Caudate nucleus (tissue), 63 donors: ENCODE measurements at places on chromosomes 6 and 20.
A peak's percentile ranks its signal among the peaks of the same experiment; 100 is the strongest.

DNA sequence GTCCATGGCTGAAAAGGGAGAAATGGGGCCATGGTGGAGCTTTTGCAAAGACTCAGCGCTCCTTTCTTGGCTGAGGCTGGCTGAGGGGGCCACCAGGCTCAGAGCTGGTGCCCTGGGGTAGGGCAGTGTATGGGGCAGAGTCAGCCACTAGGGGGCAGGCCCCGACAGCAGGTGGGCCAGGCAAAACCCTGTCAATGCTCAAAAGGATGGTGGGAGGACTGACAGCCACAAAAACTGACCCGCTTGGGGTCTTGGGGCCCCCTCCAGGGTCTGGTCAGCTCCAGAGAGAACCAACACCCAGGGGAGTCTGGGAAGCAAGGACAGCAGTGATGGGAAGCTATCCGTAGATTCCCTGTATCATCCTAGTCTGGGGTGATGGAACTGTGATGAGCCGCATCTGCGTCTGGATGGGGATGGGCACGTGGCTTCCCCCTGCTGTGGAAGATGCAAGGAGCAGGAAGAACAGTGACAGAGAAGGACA lies 306.9 kb downstream of the DHX35 start:
- peak; percentile 8 for DNase-seq

DNA sequence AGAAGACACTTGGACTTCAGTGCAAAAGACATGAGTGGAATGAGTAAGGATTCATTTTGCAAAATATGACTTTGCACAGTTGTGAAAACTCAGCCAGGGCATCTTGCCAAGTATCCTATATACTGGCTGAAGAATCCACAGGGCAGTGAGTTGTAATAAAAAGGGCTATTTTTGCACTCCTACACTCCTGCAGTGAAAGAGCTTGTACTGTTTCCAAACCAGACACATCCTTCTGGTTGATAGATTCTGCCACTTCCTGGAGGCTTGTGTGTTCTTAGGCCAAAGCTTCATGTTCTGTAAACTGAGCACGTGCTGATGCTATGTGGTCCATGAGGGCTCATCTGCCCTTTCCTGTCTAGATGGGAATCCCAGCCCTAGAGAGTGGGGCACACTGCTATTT lies 34.9 kb downstream of the GMPR start:
- no peak for DNase-seq

DNA sequence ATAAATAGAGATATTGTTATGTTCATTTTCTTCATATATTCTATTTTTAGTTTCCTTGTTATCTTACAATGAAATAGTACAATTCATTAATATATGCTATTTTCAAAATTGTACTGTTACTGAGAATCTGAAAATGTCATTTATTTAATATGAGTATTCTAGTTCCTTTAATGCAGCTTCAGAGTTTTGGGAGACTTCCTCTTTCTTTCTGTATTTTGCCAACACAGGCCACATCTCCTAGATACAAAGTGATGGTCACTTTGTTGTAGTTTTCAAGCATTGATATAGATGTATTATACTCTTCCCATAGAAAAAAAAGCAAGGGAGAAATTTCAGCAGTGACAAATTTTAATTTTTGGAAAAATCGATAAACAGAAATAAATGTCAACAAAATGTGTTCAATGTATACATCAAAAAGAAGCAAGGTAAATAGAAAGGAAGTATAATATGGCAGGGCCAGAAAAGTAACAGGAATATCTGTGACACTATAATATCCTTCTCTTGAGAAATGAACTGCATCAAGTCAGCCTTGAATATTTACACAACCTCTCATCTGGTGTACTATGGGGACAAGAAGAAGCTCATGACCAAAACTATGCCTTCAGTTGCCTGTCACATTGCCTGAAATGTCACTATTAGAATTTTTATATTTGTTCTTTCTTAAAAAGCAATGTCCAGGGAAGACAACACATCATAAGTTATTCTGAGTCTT lies 396.0 kb downstream of the TBC1D32 start:
- DNase-seq: no peak

DNA sequence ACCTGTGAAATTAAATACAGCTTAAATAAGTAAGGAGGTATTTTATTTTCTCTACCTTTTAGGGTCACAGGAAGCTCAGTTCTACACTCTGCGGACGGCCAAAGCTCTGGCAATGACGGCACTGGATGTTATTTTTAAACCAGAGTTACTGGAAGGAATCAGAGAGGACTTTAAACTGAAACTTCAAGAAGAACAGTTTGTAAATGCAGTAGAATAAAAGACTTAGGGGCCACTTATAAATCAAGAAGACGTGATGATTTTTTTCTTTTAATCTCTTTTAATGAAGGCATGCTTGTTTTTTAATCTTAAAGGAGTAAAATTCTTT lies 16.2 kb downstream of the PM20D2 start:
- DNase-seq: no peak

DNA sequence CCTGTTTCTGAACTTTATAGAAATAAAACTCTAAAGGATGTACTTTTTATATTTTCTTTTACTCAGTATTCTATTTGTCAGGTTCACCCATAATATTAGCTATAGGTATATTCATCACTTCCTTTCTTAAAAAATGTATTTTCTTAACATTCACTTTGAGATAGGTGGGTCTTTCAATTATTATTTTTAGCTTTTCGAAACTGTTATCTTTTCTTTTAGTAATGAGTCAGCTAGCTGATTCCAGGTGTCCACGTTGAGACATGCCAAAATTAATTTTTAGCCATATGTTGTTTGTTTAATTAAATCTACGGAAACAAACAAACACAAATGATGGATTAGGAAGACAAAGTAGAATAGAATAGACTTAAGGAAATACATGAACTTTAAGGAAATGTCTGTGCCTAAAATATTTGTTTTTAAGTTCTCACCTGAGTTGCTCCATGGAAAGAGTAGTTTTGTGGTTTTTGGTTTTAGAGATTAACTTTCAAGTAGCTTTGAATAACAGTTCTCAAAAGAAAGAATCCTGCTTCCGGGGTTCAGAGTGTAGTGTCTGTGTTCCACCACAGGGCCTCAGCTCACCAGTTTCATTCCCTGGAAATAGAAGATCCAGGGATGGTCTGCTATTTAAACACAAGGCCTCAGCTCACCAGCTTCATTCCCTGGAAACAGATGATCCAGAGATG lies 435.0 kb downstream of the HAO1 start:
- no peak for DNase-seq

DNA sequence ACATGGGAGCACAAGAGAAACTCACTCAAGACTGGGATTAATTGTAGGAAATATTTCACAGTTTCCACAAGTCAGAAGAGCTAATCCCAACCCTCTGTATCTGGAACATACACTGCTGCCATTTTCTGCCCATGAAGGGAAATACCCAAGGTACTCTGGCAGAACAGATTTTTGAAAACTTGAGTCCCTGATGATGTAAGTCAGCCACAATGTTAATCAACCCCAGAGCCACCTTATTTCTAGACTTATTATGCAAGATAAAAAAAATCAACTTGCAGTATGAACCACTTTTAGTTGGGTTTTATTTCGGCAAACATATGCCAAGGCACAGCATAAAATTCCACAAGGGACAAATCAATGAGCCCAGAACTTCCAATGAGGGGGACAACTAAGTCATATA lies 141.5 kb downstream of the LY86 start:
- no peak for DNase-seq

DNA sequence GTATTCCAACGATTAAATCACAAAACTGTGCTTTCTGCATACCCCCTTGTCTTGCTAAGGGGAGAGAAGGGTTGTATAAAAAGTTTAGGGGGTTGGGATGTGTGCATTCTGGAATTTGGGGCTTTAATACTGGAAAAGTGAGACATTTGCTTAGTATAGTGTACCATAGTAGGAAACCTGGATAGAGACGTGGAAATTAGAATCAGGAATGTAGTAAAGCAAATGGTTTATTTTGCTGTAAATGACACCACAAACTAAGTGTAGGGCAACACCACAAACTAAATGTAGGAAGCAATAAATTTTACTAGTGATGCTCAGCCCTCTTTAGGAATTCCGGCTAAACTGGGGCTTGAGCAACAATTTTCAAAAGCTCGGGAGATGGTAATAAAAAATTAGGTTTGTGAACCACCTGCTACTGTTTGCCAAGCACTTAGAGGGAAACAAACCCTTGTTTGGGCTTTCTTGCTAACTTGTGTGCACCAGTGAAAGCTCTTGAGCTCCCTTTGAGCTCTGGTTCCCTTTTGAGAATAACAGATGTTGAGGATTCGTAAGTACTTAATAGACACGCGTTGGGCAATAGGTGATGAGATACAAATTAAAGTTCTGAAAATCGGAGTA lies 13.8 kb downstream of the BRD2 start:
- no peak for DNase-seq

GRCh38 chr20:36975099-36975818 lies 23.8 kb upstream of the SAMHD1 start:
- no peak for DNase-seq

- no peak for DNase-seq
Observed at GRCh38 chr6:147467886-147468285, 40.6 kb upstream of the SAMD5 start.

DNA sequence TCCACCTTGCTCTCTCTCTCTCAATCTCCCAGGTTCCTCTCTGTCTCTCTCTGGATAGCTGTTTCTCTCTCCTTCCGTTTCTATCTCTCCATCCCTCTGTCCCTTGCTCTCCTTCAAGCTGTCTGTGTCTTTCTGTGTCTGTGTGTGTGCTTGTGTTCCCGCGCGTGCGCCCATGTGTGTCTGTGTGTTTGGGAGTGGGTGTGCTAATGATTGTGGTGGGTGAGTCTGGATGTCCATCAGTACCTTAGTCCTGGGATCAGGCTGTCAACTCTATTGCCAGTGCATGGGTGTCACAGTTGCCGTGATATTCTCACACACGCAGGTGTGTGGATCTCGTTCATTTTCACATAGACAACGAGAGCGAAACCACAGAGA lies 1380.6 kb upstream of the DEFB115 start:
- no peak for DNase-seq

GRCh38 chr6:149235130-149235561 lies 82.4 kb upstream of the TAB2 start:
- no peak for DNase-seq

DNA sequence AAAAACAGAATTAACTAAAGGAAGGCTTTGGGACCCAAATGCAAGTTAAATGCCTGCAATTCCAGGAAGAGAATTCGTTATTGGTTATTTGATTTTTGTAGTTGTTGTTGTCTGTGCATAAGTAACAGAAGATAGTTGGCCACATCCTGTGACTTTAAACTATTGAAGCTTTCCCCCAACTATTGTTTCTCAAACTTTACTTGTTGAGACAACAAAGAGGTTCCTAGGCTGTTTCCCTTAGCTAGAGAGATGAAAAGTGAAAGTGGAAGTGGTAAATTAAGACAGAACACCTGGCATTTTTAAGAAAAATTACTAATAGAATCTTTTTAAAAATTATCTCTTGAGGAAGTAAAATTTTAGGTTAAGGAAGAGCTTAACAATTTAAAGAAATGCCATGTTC lies 525.2 kb downstream of the PKHD1 start:
- no peak for DNase-seq

- no peak for DNase-seq
Observed at GRCh38 chr6:13072686-13073347, 255.5 kb downstream of the TBC1D7 start.

DNA sequence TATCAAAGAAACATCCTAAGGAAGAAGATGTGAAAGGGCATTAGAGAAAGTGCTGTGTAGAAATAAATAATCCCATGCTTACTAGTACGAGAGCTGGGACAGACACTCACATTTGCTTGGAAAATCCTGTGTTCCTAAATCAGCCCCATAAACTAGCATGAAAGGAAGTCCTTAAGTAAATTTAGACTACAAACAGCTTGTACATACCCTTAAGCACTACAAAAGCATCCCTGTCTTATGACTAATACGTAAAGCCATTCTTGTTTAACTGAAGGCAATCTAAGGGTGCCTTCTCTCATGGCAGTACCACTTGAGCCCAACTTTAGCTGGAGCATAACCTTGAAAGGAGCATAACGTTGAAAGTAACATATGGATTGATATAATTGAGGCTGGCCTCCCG lies 15.4 kb upstream of the FOXQ1 start:
- DNase-seq: no peak

DNA sequence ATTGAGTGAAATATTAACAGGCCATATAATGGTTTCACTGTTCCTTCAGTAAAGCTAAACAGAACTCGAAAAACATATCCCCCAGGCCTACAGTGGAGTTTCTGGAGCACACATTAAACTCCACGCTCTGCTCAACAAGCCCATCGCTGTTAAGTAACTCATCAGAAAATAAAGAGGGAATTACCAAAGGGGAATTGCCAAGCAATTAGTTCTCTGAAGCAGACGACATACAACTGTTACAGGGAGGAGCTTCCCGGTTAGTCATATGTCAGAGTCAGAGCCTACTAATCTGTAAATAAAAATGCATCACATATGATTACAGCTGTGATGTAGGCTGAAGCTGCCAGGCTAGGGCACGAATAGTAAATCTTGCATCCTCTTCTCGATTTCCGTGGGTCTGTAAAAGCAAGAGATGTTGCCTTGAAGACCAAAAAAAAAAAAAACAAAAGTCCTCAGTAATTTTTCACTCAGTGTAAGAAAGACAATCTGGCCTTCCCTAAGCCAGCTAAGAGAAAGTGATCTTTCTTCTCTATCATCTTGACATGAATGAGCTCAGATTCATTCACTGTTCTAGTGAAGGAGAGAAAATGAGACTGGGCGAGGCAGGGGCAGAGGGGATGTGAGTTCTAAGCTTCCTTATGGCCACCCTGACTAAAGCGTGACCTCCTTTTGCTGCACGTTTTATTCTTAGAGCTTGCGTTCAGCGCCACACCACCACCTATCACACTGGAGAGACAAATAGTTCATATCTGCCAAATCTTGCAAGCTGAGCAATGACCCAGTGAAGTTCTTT lies 13.8 kb downstream of the ATXN1 start:
- DNase-seq: no peak

DNA sequence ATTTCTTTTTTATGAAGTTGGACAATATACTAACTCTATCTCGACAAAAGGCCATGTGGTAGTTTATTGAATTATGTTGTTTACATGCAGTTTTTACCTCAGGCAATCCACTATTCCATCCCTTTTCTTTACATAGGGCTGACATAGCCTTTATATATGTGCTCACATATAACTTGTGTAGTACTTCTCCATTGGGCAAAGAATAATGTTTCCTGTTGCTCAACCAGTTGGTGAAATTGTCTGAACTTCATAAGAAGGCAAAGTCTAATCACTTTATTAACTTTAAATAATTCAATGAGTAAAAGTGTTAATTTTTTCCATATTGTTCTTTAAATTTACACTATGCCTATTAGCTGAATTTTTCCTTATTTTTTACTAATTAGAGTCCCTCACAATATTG lies 1272.1 kb downstream of the EPHA7 start:
- DNase-seq: no peak

DNA sequence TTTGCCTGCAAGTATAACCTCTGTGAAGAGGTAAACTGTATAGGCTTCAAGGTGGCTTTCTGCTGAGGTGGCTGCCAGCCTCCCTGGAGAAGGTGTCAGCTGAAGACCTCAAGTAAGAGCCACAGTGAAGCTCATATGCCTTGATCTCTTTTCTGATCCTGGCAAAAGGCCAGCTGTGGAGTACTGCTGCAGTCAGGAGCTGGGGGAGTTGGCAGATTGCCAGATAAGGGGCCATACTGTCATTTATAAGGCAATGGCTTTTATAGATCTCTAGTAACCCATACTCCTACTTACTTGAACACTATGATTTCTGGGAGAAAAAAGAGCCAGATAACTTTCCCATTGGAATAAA lies 8.8 kb upstream of the CEP85L start:
- DNase-seq: no peak
